ENCODE measurements at places on chromosomes 7 and 10.

- DNase-seq: no peak
Measured at GRCh38 chr7:37516664-37517063, 68.0 kb upstream of the ELMO1 start.

DNA sequence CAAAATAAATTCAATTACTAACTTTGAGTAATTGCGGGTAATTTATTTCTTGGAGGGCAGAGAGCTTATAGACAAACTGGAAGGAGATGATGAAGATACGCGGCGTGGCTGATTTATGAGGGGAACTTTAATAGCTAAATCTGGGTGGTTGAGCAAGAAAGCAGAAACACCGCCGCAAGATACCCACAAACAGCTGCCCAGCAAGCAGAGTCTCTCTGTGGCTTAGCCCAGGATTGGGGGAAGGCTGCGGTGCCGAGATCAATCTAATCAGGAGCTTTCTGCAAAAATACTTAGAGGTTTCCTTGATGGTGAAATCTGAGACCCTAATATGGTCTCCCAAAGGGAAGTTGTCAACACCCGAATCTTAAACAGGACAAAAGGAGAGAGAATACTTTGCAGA lies 94.9 kb upstream of the MGMT start:
- no peak for DNase-seq

- no peak for DNase-seq
Measured at GRCh38 chr7:139321071-139321745, 19.9 kb upstream of the FMC1 start.

DNA sequence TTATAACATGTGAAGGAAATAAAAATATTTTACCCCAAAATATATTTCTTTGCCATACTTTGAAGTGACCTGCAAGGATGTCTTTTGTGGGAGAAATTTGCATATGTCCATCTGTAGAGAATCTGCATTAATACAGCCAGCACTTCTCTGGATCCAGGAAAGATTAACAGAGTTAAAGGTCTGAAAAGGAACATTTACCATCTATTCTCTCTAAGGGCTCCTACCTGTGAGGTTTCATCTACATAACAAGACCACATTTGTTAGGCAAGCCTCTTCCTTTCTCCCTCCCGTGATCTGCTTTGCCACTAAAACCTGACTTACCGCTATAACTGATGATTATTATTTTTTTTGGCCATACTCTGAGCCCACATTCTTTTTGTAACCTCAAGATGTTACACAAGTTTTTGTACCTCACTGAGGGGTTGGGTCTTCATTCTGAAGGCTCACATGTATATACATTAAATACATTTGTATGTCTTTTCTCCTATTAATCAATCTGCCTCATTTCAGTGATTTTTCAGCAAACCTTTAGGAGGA lies 129.4 kb downstream of the AKR1D1 start:
- DNase-seq: no peak

- no peak for DNase-seq
Measured at GRCh38 chr10:55782181-55782580, 578.9 kb downstream of the ZWINT start.

DNA sequence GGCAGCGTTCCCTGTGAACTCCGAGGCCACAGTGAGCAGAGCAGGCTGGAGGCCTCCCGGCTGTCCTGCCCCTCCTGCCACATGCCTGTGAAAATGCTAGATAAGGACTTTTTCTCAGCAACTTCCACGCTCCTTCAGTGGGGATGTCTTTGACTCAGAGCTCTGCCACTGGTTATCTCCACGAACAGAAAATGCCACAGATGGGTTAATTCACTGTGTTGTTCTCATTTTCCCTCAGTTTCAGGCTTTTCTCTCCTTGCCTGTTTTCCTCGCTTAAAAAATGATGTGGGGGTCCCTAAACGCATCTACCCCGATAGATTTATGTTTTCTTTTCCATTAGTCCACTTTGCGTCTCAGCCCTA lies 51.3 kb downstream of the IKZF1 start:
- DNase-seq: no peak

GRCh38 chr10:72480861-72481260 lies 126.1 kb upstream of the DNAJB12 start:
- no peak for DNase-seq

GRCh38 chr10:77204171-77204570 lies 433.4 kb downstream of the KCNMA1 start:
- DNase-seq: no peak

- DNase-seq: no peak
Measured at GRCh38 chr10:48695636-48696534, 11.2 kb downstream of the WDFY4 start.

- DNase-seq: no peak
Measured at GRCh38 chr7:102085218-102085772, 201.4 kb upstream of the SH2B2 start.

GRCh38 chr10:119970107-119970506 lies 77.6 kb downstream of the SEC23IP start:
- no peak for DNase-seq

GRCh38 chr7:122182081-122182480 lies 38.0 kb upstream of the AASS start:
- no peak for DNase-seq

DNA sequence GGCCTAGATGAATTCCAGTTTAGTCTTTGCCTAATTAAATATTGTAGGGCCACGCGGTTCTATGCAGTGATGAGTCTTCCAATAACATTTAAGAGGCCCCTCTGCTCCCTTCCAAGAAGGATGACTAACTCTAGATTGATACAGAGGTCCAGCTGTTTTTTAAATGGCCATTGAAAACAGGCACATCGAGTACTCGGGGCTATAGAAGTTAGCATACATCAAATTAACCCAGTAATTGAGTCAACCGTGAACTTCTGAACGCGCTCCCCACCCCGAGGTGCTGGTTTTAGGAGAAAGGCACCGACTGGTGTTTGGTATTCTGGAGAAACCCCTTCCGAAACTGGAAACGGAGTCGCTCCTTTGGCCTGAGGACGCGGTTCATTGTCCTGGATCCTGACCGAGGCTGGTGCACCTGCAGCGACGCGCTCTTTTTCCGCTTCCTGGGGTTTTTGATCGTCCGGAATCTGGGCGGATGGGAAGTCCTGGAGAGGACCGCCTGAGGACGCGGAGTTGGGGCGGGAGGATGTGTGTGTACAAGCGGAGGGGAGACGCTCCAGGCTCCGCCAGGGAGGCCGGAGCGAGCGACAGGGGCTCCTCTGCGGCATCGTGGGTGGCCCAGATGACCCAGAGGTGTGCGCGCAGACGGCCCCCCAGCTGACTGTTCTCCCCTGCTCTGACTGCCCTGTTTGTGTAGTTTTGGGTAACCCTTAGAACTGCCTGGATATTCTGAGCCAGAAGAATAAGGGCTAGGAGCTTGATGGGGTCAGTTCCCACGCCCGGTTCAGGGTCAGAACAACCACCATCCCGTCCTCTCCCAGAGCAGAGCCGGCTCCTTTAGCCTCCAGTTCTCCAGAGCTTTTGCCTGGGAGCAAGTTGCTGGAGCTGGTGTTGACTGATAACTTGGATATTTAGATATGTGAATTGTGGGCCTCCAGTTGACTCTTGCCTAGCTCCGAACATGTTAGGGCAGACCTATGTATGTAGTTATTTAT lies 711 bp downstream of the FAM221A start:
- DNase-seq: peak; percentile 87

DNA sequence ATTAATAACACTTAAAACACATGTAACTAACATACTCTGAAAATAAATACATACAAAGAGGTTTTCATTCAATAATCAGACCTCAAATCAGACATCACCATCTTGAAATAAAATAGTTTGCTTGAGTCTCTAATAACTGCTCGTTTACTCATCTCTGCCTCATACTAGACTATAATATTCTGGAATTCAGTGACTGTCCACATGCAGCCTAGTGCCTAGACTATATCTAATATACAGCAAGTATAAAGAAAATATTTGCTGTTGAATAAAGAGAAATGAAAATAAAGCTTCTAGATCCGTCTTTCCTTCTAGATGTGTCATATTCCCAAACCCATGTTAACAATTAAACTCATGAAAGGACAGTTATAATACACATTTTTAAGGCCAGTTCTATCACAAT lies 236.3 kb upstream of the LRRN3 start:
- DNase-seq: no peak

DNA sequence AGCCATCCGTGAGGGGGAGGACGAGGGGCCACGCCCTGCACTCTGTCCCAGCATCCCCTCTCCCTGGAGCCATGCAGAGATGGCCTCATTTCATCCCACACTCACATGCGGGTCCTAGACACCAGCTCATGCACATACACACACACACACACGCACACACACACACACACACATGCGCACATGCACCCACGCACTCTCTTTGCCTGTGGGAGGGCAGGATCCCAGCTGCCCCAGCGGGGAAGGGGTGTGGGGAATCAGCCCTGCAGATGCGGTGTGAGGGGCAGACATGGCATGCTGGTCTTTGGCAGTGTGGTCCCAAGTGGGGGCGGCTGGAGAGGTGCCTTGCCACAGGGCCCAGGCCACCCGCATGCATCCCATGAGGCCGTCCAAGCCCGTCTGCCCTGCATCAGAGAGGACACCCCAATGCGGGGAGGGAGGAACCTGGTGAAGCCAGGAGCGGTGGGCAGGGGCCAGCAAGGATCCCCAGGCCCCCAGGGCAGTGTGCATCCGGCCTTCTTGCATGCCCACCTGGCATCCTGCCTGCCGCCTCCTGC lies 68.1 kb downstream of the LHPP start:
- DNase-seq: no peak

DNA sequence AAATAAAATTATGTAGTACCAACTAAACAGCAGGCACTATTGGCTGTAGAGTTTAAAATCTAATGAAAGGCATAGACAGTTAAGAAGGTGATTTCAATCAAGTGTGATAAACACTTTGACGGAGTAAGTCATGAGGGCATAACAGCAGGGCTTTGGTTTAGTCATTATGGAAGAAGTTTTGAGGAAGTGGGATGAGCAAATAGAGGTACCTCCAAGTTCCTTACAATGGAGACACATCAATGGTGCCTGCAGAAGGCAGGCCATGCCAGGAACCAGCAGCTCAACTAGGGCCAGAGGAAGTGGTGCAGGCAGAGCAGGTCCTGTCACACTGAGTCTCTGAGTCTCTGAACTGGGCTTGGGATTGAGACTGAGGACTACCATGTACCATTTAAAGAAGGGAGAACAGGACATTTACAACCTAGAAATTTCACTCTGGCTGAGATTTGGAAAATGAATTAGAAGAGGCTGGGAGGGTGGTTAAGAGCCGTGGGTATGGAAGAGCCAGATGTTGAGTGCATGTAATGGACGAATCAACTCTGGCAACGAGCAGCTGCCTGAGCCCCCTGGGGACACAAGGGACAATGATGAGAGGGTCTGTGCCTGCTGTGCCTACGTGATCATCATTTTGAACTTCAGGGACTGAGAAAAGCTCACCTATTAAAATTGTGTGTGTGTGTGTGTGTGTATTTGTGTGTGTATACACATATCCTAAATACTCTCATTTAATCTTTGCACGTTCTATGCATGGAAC lies 208.7 kb upstream of the POM121L12 start:
- no peak for DNase-seq

DNA sequence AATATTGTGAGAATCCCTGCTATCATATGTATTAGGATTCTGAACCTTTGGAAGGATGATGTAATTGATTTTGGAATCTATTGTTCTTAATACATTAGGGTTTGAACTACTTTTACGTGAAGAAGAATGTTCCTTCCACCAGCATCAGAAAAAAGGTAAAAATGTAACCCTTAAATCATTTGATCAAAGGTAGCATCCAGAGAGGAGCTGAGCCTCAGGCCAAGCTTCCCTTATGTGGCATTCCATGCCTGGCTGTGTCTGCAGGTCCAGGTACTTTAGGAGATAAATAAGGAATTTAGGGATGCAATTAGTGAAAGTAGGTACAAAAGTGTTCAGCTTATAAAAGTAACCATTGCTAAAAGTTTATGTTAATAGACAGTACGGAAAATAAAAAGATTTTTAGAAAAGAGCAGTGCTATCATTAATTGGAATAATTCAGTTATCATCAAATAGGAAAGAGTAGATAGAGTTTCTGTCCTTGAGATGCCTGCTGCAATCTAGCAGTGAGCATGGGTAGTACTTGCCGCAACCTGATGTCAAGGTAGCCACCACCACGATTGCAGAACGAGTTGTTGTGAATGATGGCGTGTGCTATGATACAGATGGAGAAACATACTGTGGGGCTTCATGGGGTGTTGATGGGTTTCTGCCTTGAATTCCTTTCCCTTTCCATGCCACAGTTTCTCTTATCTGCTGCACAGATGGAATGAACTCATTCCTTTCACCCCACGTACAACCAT lies 228.8 kb downstream of the GATA3 start:
- DNase-seq: no peak

GRCh38 chr7:43694399-43694748 lies 34.9 kb downstream of the COA1 start:
- DNase-seq: no peak

DNA sequence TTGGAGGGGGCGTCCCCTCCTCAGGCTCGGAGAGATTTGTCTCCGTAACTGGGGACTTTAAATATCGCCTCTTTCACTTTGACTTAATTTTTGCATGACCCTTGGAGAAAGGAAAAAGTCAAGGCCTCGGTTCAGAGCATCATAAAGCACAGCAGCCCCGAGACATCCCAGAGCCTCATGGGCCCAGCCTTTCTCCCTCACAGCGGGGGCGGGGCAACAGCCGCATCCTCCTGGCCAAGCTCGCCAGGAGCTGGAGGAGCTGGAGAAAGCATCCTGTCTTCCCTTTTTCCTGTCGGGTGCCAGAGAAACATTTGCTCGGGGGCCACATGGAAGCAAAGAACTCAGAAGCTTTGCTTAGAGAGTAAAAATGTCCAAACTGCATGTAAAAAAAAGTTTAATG lies 43.6 kb upstream of the DPYSL4 start:
- no peak for DNase-seq

DNA sequence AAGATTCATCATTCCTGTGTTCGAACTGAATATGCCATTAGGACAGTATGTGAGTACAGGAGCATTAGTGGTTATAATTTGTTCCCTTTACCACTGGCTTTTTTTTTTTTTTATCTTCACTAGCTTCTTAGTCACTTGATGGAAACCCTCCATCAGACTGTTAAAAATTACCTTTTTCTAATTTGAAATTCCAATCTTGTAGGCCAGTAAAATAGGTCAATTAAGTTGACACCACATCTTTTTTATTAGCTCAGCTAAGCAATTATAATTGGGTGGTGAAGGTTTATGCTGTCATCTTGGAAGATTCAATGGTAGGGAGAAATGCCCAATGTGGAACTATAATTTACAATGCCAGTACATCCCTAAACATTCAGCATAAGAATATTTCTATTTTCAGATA lies 6.1 kb downstream of the NRCAM start:
- no peak for DNase-seq

- no peak for DNase-seq
Measured at GRCh38 chr7:26372249-26372648, 80.6 kb downstream of the SNX10 start.

DNA sequence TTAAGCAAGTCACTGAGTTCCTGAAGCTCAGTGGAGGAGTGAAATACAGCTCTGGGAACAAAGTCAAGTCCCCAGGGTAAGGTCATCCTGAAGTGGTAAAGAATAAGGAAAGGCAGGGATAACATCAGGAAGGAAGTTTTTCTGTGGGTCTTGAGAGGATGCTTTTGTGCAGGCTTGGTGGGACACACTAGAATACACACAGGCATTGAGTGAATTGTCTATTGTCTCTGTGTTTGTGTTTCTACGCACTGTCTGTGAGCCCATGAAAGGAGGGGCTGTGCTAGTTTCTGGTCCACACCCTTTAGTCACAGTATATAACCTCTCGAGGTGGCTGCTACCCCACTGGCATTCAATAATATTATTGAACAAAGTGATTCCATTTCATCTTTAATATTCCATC lies 95.8 kb upstream of the ABCB5 start:
- no peak for DNase-seq

- no peak for DNase-seq
Measured at GRCh38 chr7:2983586-2983985, 60.1 kb downstream of the CARD11 start.
